ENCODE measurements at places on chromosomes 12 and 14.

DNA sequence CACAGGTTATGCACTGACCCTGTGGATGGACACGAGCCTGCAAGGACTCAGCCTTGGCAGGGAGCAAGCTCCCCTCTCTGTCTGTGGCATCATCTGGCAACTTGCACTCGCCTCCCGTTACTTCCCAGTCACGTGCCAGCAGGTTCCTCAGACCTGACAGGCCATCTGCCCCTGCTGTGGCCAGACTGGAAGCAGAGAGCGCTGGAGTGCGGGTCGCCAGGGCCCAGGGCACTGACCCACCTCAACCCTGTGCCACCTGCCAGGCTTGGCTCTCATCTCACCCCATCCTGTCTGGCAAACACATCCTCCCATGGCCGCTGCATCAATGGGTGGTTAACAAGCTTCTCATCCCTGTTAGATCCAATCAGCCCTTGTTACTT is 28.4 kb downstream of the SLC6A12 start:
- DNase-seq: no peak

DNA sequence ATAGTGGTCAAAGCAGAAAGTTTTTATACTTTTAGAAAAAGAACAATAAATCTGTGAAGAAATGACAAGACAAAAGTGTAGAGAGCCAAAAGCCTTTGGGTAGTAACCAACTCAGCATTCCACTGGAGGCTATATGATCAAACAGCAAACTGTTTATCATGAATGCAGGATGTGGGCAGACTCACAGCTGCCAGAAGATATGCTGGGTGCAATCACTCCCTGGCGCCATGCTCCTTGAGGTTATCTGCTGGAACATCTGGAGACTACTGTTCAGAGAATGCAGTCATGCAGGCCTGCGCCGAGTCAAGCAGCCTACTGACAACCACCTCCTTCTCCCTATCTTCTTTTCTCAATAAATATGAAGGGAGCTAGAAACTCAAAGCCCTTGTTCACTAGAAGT is 49.0 kb upstream of the SLC8A3 start:
- no peak for DNase-seq

- DNase-seq: no peak
These were observed 44.1 kb downstream of the DAD1 start for GRCh38 chr14:22544881-22545420.

DNA sequence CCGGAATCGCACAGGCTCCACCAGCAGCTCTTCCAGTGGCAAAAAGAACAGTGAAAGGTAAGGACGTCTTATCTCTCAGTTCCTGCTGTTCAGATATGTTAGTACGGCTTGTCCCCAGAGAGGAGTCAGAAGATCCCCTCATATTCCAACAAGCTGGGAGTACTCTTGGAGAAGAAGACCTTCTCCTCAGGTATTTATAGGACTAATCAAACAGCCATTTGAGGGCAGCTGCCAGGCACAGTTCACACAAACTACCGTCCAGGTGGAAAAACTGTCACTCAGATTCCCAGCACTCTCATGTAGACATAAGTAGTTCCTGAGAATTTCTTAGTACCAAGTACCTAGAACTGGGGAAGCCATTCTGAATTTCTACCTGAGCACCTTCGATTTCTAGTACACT is 85.3 kb downstream of the EML1 start:
- DNase-seq: no peak

- DNase-seq: no peak
These were observed 2.3 kb upstream of the CD69 start for GRCh38 chr12:9763025-9763424.

DNA sequence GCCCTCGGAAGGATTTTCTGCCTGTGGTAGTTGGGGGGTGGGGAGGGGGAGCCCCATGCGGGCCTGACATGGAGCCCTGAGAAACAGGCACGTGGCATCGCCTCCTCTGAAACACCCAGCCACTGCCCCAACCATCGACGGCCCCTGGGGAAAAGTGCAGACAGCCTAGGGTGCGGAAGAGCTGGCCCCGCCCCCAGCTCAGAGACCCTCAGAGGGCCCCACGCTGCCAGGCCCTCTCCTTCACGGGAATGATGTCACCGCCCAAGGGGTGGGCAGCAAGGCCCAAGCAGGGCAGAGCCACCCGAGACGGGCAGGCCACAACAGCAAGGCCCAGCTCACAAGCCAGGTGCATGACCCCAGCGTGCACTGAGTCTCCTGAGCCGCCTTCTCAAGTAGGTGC is 26.2 kb downstream of the BEGAIN start:
- no peak for DNase-seq

GRCh38 chr12:113128802-113129663 is 6.5 kb downstream of the RASAL1 start:
- no peak for DNase-seq

DNA sequence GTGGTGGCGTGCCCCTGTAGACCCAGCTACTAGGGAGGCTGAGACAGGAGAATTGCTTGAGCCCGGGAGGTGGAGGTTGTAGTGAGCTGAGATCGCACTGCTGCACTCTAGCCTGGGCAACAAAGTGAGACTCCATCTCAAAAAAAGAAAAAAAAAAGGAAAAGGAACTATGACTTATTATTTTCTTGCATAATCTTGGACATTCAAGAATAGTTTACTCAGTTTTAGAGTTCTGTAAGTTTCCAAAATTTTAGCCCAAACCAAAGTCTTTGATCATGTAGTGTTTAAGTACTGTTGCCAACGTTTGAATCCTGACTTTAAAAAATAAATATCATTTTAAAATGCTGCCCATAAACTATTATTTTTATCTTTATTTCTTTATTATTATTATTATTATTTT is 6.2 kb downstream of the PSMA6 start:
- DNase-seq: no peak

DNA sequence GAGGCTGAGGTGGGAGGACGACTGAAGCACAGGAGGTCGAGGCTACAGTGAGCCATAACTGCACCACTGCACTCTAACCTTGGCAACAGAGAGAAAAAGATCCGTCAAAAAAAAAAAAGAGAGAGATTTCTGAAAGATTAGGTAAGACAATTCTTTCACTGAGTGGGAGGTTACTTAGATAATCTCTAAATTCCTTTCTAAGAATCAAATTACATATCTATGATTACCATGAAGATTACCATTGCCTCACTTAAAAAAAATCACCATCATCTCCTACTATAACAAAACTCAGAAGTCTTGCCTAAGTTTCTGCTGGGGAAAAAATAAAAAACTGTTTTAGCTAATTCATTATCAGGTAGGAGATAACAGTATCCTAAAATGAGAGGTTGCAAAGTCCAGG is 366.7 kb downstream of the DUSP6 start:
- DNase-seq: no peak

GRCh38 chr14:93713726-93714405 is 74.4 kb downstream of the PRIMA1 start:
- no peak for DNase-seq

DNA sequence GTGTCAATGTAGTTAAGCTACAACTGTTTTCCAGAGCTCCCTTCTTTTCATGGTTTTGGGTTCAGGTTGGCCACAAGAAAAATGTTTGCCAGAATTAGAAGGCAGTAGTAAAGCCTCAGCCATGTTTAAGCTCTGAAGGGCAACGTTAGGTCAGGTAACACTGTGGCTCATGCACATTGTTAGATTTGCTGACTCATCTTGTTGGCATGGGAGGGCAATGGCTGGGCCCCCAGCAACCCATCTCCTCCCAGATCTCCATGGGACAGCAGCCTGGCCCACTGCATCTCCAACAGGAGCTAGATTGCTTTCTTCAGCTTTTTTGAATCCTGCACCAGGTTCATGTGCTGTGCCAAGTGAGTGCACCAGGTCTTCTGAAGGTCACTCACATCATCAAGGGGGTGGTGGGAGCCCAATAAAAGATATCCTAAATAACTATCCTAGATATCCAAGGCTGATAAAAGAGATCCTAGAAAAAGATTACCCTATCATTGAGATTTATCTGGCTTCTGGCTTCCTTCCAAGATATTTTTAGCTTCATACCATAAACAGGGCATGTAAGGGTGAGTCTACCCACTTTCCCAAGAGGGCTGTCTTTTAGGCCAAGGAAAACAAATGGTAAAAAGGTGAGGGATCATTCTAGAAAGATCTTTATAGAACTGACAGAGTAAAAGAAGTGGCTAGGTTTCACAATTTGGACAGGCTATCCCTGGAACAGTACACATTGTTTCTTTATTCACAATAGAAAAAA is 28.9 kb downstream of the PTGER2 start:
- DNase-seq: no peak

DNA sequence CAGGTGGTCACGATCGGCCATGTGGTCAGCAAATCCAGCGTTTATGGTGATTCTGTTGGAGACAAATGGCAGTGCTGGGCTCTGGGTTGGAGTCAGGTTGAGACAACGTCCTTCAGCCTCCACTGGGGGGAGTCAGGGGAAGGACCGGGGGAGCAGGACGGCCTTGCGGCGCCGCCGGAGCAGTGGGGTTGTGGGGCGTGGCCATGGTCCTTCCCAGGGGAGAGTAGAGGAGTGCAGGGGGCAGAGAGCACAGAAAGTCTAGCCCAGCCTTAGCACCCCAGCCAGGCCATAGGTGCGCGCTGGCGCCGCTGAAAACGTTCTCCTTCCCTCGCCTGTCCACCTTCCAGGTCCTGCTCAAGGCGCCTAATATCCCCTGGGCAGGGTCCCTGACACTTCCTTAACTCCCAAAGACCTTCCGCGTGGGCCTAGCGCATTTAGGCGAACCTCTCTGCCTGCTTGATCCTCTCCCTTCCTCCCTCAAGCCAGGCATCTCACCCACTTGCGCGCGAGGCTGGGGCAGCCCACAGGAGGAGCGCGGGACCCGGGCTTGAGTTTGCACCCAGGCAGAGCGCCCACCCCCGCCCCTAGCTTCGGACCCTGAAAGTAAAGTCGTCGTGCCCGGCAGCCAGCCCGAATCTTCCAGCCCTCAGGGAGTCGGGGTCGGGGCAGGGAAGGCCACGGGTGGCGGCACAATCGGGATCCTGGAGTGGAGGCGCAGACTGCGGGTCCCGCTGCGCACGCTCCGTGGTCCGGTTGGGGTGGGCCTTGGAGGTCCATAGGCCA is 3.1 kb upstream of the KIF26A start:
- DNase-seq: no peak

- no peak for DNase-seq
These were observed 648.3 kb upstream of the MDGA2 start for GRCh38 chr14:48323665-48324064.

DNA sequence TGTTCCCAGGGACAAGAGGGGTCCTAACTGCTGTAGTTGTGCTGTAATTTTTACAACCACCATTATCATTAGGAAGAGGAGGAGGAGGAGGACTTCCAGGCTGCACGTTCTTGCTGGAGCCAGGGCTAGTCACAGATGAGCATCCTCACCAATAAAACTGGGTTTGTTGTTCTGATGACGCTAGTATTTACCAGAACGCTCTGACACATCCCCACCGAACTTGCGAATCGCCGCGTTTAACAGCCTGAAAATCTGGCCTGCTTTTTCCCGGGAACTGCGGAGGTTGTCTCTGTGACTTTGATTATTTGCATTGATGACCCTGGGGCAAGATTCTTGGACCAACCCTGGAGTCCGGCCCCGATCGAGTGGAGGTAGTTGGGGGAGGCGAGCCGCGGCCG is 10.2 kb downstream of the TBX5 start:
- no peak for DNase-seq

DNA sequence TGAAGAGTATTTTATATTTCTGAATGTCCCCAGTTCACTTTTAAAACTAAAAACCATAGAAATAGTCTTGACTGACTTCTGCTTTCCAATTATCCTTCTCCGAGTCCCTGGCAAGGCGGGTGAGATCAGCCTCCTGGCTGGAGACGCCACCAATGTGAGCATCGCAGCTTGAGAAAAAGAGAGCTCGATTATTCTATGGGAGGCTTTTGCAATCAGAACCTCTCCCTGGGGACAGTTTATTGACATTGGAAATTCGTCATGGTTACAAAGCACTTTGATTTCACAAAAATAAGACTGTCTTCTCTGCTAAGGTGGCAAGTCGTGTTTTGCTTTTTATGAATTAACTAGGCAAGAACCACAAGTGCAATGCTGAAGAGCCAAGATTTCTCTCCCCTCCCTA is 23.6 kb upstream of the GPHB5 start:
- no peak for DNase-seq

GRCh38 chr14:82366803-82367202 is 833.1 kb upstream of the SEL1L start:
- DNase-seq: no peak

DNA sequence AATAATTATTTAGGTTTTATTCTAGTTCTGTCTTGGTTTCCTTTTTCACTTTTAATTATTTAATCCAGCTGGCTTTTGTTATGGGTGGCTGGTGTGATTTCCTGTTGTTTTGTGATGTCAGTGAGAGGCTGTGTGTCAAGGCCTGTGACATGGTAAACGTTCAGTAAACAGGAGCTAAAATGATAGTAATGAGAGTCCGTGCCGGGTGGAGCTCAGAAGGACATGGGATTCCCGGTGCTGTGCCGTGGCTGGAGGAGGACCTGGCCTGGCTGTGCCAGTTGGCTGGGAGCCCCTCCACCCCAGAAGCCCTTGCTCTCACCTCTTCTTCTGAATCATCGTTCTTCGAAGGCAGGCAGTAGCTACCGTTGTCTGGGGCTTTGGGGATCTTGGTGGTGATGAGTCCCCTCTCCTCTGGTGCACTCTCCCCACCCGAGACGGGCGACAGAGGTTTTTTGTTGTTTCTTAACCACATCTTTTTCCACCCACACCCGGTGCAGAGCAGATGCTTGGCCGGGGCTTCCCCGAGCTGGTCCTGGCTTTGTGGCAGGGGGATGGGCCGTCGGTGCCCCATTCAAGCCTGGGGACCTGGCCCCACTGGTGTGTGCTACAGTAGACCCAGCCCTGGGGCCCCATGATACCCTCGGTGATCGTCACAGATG is 29.1 kb downstream of the SH2B3 start:
- peak; percentile 46 for DNase-seq

DNA sequence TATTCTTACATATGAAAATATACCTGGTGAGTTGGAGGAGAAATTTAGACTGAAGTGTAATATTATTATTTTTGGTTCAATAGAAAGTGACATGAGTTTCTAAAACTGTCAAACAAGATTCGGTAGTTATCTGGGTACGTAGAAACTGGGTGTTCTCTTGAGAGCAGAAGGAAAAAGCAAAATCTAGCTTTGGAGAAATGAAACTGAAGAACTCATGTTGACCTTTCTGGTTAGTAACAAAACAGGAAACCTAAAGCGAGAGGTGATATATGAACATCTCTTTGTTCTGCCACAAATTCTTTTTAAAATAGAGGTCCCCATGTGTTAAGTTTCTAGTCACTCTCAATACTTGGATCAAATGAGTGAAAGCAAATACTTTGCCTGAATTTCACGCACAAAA is 401.7 kb downstream of the TRHDE start:
- no peak for DNase-seq

Data from small intestine (tissue), 16 donors.